ENCODE measurements at places on chromosomes 4 and X. TPM values are rescaled to one million over a fixed set of nuclear protein-coding genes. Genes with fewer than 3 reads are reported as not detected.

Gene FAM156B
- total RNA-seq, result 7.9 TPM

Gene ARX
- not detected for total RNA-seq

Gene NWD2
- not detected for total RNA-seq

Gene TLR3
- total RNA-seq, result 3.3 TPM

Gene MAD2L1
- total RNA-seq, result 36.5 TPM

Gene FBXL5
- total RNA-seq, result 129 TPM

Gene ANXA10
- 7.0 TPM for total RNA-seq

Gene RHOXF2B
- total RNA-seq, result not detected

Data from fibroblast of the aortic adventitia (primary cell).